ENCODE measurements at places on chromosomes 6 and 20.
A peak's percentile ranks its signal among the peaks of the same experiment; 100 is the strongest.

GRCh38 chr6:10521104-10521808, at the start of gene GCNT2:
TSS of gene GCNT2 (plus strand) at chr6:10521351. CDS start at chr6:10528912, 7,561 bp downstream.
- peak; percentile 29 for DNase-seq

DNA sequence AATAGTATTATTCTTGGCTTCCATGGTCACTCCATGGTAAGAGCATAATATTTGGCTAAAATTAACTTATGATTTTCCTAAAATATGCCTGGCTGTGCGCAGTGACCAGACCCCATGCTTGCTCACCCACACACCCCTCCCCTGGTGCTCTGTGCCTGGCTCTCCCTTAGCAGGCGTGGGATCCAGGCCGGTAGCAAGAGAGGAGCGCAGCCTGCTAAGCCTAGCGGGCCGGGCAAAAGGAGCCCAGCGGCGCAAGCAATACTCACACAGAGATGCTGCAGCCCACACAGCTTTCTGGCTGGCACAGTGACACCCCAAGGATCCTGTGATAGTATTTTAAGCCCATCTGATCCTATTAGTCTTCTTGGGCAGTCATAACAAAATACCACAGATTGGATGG, 79.8 kb upstream of the EYS start:
- DNase-seq = no peak

DNA sequence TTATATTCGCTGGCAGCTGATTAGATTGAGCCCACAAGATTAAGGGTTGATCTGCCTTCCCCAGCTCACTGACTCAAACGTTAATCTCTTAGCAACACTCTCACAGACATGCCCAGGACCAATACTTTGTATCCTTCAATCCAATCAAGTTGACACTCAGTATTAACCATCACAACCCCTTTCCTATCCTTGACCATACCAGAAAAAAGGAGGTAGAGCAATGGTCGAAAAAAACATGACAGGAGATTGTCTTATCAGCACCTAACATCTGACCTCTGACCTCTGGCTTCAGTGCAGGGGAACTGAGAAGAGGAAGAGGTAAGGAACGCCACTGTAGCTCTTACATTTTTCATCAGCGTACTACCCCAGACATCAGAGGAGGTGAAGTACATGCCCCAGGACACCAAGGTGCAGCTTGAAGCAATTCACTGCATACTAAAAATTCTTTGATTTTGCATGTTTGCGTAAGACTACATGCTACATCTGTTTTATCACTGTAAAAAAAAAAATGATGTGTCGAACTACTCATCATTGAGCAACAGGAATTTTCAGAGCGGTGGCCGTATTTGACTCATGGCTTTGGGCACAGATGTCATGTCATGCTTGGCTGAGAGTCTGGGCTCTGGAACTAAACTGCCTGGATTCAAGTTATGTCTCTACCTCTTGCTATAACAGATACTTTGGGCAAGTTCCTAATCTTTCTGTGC, 188.0 kb upstream of the TAB2 start:
- no peak for DNase-seq

GRCh38 chr20:11438412-11438811, 479.3 kb upstream of the BTBD3 start:
- DNase-seq = no peak

- peak; percentile 97 for DNase-seq
These were observed 155.5 kb downstream of the PRL start for GRCh38 chr6:22141241-22141745.

DNA sequence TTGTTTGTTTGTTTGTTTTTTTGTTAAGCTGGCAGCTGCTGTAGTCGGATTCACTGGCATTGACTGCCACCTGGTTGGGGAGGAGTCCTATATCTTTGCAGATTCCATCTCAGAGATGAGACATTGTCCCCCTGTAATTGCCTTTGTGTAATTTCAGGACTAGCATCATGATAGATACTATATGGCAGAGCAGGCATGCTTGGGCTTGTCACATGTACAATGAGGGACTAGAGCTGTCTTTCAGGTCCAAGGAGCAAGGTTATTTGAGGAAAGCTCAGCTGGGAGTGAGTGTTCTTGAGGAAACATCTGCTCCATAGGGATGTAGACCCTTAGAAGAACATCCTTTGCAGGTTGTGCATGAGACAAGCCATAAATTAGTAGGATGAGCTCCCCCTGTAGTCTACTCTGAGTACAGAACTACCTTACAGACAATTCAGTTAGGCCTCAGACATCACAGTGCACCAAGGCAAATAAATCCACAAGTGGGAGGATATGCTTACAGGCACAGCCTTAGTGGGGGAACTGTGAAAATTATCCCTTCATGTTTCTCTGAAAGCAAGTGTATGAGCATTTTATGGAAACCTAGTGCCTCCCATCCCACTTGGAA, 62.1 kb downstream of the BMP2 start:
- peak; percentile 8 for DNase-seq

GRCh38 chr20:3925899-3926638, 36.9 kb downstream of the PANK2 start:
- no peak for DNase-seq

DNA sequence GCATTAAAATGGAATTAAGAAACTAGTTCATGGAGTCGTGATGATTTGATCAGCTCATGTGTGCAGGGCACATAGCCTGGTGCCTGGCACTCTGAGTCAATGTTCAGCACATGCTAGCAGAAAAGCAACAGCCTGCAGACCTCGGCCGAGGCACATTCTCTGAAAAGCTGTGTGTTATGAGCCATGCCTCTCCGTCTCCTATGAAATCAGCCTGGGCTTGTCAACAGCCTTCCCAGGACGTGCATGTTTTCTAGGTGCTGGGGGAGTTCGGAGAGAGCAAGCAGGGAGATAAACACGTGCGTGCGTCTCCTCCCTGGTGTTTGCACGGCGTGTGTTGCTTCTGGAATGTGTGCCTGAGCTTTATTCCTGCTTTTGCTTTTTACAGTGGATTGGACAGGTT, 207.8 kb upstream of the KCNG1 start:
- DNase-seq = no peak

- DNase-seq = no peak
These were observed 139.9 kb downstream of the CDH4 start for GRCh38 chr20:61391812-61392520.

DNA sequence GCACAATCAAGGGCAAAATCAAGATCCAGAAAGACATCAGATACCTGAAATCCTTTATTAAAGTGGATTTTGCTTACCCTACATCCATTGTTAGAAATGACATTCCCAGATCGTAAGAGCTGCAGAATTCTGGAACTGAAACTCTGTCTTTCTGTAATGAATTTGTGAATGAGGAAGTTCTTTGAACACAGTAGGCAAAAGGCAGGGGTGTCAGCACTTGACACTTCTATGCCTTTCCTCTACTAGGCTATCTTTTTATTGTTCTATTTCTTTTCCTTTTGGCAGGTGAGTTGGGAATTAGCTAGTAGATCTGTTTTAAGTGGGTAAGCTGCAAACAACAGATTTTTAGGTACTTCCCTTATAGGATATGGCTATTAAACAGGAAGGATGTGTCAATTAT, 126.3 kb downstream of the CARMIL1 start:
- no peak for DNase-seq

DNA sequence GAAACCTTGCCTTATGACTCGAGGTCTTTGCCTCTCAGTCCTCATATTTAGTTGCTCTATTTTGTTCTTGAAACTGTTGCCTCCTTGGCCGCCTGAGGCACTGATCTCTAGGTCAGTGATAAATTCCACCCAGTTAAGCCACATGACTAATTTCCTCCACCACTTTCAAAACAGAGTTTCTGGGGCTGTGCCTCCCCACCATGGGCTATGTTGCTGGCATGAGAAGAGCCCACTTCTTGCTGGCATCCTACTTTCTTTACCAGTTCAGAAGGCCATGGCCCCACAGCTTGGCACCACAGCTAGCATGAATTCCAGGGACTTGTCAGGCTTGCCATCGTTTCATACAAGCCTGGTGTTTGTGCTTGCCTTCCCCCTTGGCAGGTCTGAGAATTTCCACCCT, 361.4 kb upstream of the JAG1 start:
- DNase-seq = no peak
